ENCODE measurements at places on chromosomes 6 and 20. TPM values are rescaled to one million over a fixed set of nuclear protein-coding genes. Genes with fewer than 3 reads are reported as not detected.

The FOXF2 gene
- total RNA-seq = not detected

The SAMD3 gene
- 49.6 TPM for total RNA-seq

The VSX1 gene
- not detected for total RNA-seq

GRCh38 chr6:149261364-149262040 is 56.0 kb upstream of the TAB2 start:
- H3K4me3 ChIP-seq = peak overlapping the region; percentile 65
- DNase-seq = peak; percentile 81
- H3K27me3 ChIP-seq = no peaks in the 10 kb centered on the region
- peak overlapping the region; percentile 66 for H3K27ac ChIP-seq

DNA sequence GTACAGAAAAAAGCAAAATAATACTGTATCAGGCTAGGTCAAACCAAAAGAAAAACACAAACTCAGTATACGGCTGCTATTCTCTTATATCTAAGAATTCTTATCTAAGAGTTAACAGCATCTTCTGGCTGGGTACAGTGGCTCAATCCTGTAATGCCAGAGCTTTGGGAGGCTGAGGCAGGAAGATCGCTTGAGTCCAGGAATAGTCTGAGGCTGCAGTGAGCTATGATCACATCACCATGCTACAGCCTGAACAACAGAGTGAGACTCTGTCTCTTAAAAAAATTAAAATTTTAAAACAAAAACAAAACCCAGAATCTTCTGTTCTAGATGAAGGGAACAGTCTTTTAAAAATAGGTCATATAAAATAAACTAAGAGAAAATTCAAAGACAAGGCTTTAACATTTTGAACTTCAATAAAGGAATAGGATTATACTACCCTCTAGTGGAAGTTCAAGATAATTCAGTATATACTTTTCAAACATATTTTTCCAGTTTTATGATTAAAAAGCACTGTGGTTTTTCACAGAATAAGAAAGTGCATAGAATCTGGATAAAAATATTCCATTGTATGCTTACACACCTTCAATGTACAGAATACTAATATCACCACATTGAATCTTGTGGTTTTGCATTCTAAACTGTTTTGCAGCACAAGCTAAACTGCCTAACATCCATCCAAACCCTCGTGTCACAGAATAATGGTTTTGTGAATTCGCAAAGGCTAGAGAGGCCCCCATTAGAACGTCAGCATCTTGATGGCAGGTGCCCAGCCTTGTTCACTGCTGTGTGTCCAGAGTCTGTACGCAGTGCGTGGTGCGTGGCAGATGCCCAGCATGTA is 39.3 kb downstream of the DTNBP1 start:
- H3K4me1 ChIP-seq = no peaks in the 10 kb centered on the region
- no peaks in the 10 kb centered on the region for H3K36me3 ChIP-seq
- no peak overlapping the region for H3K4me3 ChIP-seq
- peak; percentile 25 for DNase-seq
- H3K27ac ChIP-seq = no peak overlapping the region
- H3K27me3 ChIP-seq = no peaks in the 10 kb centered on the region

DNA sequence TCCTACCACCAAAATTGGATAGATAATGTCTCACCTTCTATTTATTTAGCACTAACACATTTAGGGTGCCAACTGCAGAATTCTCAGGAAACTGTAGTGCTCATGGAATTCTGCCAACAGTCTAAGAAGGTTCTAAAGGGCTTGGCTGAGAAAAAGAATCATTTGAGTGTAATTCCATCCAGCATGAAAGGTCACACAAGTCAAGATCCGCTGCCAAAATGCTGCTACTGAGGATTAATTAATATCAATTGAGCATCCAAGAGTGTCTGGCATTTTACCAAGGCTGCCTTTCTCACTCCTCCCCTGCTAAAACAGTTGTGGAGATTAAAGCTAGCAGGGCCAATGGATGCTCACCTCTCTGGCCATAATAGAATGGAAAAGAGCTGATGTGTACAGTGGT is 112.7 kb downstream of the FHL5 start:
- no peak overlapping the region for H3K27ac ChIP-seq
- H3K4me3 ChIP-seq = no peak overlapping the region
- no peaks in the 10 kb centered on the region for H3K27me3 ChIP-seq
- no peaks in the 10 kb centered on the region for H3K4me1 ChIP-seq

DNA sequence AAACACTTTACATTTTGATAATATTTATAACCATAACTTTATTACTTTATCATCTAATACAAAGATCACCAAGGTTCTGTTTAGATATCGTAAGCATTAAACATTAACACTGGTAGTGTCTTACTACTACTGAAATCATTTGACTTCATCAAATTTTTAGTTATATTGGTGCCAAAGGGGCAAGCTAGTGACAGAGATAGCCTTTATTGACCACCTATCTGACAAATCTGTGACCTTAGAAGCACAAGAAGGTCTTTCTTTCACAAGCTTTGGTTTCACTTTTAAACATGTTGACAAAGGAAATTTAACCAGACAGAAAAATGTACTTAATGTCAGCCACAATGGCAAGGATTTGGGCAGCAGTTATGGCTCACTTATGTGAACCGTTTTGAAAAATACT is 50.7 kb upstream of the ENPP4 start:
- peaks cover 3% of the 10 kb centered on the region for H3K27me3 ChIP-seq
- no peak overlapping the region for H3K27ac ChIP-seq
- H3K36me3 ChIP-seq = no peaks in the 10 kb centered on the region
- no peak for DNase-seq
- H3K4me3 ChIP-seq = no peak overlapping the region

DNA sequence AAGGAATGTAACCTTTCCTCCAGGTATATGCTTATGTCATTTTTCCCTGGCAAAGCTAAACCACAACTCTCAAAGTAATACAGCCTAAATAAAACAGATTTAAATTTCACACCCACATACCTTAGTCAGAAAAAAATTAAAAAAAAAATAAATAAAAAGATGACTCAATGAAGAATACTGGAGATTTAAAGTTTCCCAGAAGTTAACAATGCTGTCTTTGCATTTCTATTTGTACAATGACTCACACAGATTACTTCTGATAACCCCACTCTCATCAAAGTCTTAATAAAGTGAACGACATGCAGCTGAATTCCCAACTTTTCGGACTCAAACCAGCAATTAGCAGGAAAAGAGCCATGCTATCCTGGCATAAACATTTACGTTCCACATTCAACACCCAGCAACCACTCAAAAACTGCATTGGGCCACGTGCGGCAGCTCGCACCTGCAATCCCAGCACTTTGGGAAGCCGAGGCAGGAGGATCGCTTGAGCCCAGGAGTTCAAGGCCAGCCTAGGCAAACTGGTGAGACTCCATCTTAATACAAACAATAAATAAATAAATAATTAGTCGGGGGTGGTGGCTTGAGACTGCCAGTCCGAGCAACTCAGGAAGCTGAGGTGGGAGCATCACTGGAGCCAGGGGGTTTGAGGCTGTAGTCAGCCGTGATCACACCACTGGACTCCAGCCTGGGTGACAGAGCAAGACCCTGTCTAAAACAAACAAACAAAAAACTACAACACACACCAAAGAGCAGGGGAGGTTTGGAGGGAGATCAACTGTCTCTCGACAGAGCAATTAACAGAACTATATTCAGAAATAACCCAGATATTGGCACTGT is 130.5 kb downstream of the WDR27 start:
- H3K4me1 ChIP-seq = no peaks in the 10 kb centered on the region
- H3K27me3 ChIP-seq = no peaks in the 10 kb centered on the region
- H3K27ac ChIP-seq = no peak overlapping the region
- no peak overlapping the region for H3K4me3 ChIP-seq
- no peak for DNase-seq

DNA sequence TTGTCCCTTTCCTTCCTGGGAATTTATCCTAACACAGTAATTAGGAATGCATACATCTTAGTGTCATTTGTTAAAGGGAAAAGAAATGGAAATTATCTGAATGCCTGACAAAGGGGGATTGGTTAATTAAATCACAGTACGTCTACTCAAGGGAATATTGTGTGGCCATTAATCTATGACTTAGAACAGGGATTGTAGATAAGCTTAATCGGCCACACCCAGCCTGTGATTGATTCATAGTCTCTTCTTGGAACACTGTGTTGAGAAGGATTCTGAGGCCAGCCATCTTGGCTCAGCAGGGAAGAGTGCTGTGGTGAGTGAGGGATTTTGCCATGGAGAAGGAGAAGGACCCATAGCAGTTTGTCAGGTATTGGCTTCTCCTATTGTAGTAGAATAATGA is 50.5 kb downstream of the CTNNBL1 start:
- no peaks in the 10 kb centered on the region for H3K4me1 ChIP-seq
- no peak for DNase-seq
- H3K36me3 ChIP-seq = peaks cover 28% of the 10 kb centered on the region
- peak overlapping the region; percentile 44 for H3K27ac ChIP-seq
- no peaks in the 10 kb centered on the region for H3K27me3 ChIP-seq

DNA sequence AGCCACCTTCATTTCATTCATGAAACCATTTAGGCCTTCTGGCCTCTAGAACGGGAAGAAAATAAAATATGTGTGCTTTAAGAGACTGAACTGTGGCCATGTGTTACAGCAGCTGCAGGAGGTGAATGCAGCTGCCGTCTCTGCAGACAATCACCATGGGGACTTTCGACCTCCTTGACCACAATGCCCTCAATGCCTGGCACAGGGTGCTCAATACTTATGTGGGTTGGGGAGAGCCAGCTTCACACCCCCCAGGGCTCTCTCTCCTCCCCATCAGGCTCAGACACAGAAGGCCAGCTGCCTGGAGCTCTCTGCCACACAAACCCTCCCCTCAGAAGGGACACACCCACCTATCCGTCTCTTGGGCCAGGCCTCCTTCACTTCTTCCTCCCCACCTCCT is 43.5 kb downstream of the ANKRD60 start:
- DNase-seq = no peak
- no peaks in the 10 kb centered on the region for H3K36me3 ChIP-seq
- no peak overlapping the region for H3K27ac ChIP-seq
- H3K4me1 ChIP-seq = no peaks in the 10 kb centered on the region
- H3K27me3 ChIP-seq = peaks cover 2% of the 10 kb centered on the region

- H3K27me3 ChIP-seq = no peaks in the 10 kb centered on the region
- DNase-seq = peak; percentile 0
- H3K4me1 ChIP-seq = no peaks in the 10 kb centered on the region
- no peak overlapping the region for H3K4me3 ChIP-seq
- no peaks in the 10 kb centered on the region for H3K36me3 ChIP-seq
Measured at GRCh38 chr20:6583134-6583738, 184.2 kb upstream of the BMP2 start.

- no peak for DNase-seq
- no peaks in the 10 kb centered on the region for H3K36me3 ChIP-seq
- H3K27me3 ChIP-seq = peaks cover 8% of the 10 kb centered on the region
Measured at GRCh38 chr6:90368601-90369000, 72.0 kb upstream of the BACH2 start.

DNA sequence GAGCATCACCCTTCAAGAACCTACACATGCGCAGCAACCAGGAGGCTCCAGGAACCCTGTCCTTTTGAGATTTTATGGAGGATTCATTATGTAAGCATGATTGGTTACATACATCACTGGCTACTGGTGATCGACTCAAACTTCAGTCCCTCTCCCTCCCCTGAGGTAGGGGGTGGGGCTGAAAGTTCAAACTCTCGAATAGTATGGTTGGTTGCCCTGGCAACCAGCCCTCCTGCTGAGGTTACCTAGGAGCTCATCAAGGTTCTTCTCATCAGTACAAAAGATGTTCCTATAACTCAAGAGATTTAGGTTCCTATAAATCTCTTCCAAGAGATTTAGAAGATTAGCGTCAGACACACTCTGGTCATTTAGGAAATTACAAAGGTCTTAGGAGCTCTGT is 21.9 kb upstream of the ZSCAN9 start:
- DNase-seq = no peak
- peaks cover 53% of the 10 kb centered on the region for H3K27me3 ChIP-seq
- peaks cover 16% of the 10 kb centered on the region for H3K4me1 ChIP-seq
- no peak overlapping the region for H3K27ac ChIP-seq
- H3K4me3 ChIP-seq = no peak overlapping the region

DNA sequence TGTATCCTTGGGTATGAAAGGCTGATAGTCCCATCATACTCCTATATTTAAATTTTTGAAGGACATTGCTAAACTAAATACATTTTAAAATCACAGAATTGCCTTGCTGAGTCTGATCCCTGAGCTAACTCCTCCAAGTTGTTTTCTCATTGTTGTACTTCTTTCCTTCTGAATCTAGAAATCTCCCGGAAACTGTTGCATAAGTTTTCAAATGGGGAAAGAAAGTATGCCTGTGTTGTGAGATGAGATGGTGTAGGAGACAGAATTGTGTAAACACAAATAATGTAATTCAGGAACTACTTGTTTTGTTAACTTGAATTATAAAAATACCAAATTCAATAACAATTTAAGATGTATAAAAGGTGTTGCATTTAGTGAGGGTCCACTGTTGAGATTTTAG is 7.3 kb downstream of the PNRC1 start:
- H3K27me3 ChIP-seq = no peaks in the 10 kb centered on the region
- H3K4me3 ChIP-seq = no peak overlapping the region
- H3K4me1 ChIP-seq = peaks cover 21% of the 10 kb centered on the region
- H3K27ac ChIP-seq = no peak overlapping the region
- DNase-seq = no peak

GRCh38 chr6:12709556-12710232 is 6.9 kb upstream of the PHACTR1 start:
- H3K27me3 ChIP-seq = no peaks in the 10 kb centered on the region
- no peaks in the 10 kb centered on the region for H3K36me3 ChIP-seq
- no peak for DNase-seq
- H3K4me1 ChIP-seq = no peaks in the 10 kb centered on the region

DNA sequence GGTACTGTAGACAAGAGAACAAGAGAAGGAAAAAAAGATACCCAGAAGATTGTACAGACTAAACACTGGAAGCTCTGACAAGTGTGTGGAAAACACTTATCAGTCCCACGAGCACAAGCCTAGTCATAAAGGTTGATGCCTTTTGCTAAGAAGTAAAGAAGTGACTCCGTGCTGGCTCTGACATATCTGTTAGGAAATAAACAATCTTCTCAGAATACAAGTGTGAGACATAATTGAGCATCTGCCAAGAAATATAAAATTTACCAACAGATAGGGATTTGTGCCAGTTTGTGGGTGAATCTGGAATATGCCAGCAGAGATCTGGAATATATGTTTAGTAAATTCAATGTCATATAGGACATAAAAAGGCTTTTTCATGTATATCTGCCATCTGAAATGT is 258.7 kb upstream of the RNF217 start:
- H3K27me3 ChIP-seq = no peaks in the 10 kb centered on the region
- H3K36me3 ChIP-seq = no peaks in the 10 kb centered on the region
- no peaks in the 10 kb centered on the region for H3K4me1 ChIP-seq
- DNase-seq = no peak
- no peak overlapping the region for H3K4me3 ChIP-seq

GRCh38 chr6:39576556-39577303 is 148.5 kb downstream of the KIF6 start:
- no peak overlapping the region for H3K27ac ChIP-seq
- no peaks in the 10 kb centered on the region for H3K4me1 ChIP-seq
- no peak overlapping the region for H3K4me3 ChIP-seq

- no peak overlapping the region for H3K4me3 ChIP-seq
- no peaks in the 10 kb centered on the region for H3K4me1 ChIP-seq
- no peak for DNase-seq
- no peaks in the 10 kb centered on the region for H3K36me3 ChIP-seq
- no peak overlapping the region for H3K27ac ChIP-seq
Measured at GRCh38 chr6:12178521-12178920, 111.6 kb upstream of the EDN1 start.

Measured in CD4-positive, CD25-positive, alpha-beta regulatory T cell (primary cell).